ENCODE measurements at places on chromosomes 13 and 19.

DNA sequence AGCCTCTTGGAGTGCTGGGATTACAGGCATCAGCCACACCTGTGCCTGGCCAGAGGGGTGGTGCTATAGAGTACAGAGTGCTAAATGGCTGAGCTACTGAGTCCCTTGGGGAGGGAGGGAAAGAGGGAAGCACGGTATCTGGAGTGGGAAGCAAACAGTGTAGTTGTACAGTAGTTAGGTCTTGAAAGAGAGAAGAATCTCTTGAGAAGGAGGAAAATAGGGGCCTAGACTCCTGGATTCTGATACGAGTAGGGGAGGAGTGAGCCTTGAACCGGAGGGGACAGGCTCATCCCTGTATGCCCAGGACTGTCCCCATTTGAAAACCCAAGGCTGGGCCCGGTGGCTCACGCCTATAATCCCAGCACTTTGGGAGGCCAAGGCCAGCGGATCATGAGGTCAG lies 5.1 kb downstream of the MYADM start:
- H3K36me3 ChIP-seq = peaks cover 3% of the 10 kb centered on the region
- H3K27me3 ChIP-seq = no peaks in the 10 kb centered on the region
- no peak overlapping the region for H3K4me3 ChIP-seq
- H3K4me1 ChIP-seq = no peaks in the 10 kb centered on the region

GRCh38 chr19:23384858-23385257 lies 10.4 kb downstream of the ZNF91 start:
- DNase-seq = no peak
- H3K4me1 ChIP-seq = no peaks in the 10 kb centered on the region
- no peaks in the 10 kb centered on the region for H3K36me3 ChIP-seq
- H3K27ac ChIP-seq = no peak overlapping the region

DNA sequence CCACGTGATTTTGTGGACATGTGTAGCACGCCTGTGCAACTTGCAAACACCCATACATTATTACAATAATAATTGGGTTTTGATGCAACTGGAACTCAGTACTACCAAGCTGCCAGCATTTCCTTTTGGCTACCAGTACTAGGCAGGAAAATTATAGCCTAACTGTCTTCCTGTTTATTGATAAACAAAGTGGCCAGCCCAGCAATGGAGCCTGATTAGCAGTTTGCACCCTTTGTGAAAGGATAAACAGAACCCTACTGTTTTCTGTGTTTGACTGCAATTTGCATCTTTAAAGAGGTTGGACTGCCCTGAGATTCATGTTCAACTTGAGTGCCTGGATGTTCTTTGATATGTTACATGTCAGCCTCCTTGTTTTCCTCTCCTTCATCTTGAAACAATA lies 173.9 kb downstream of the ZIC5 start:
- H3K27ac ChIP-seq = no peak overlapping the region
- no peak for DNase-seq
- no peak overlapping the region for H3K4me3 ChIP-seq
- H3K4me1 ChIP-seq = peaks cover 5% of the 10 kb centered on the region
- no peaks in the 10 kb centered on the region for H3K36me3 ChIP-seq
- H3K27me3 ChIP-seq = no peaks in the 10 kb centered on the region

DNA sequence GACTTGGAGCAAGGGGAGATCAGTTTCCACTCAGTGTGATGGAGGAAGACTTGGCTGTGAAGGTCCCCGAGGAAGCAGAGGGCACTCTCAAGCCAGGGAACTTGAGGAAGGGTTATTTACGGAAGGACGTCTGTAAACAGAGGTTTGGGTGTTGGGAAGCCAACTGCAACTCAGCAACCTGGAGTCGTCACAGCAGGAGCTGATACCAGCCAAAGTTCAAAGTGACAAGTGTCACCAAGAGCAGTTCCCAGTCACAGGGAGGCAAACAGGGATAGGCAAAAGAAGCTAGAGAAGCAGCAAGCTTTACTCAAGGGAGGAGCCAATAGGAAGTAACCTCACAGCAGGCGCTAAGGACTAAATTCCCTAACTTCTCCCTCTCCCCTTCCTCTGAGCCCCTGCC lies 205.5 kb downstream of the EFNB2 start:
- no peak overlapping the region for H3K27ac ChIP-seq
- H3K27me3 ChIP-seq = no peaks in the 10 kb centered on the region
- peak; percentile 83 for DNase-seq
- no peaks in the 10 kb centered on the region for H3K36me3 ChIP-seq

DNA sequence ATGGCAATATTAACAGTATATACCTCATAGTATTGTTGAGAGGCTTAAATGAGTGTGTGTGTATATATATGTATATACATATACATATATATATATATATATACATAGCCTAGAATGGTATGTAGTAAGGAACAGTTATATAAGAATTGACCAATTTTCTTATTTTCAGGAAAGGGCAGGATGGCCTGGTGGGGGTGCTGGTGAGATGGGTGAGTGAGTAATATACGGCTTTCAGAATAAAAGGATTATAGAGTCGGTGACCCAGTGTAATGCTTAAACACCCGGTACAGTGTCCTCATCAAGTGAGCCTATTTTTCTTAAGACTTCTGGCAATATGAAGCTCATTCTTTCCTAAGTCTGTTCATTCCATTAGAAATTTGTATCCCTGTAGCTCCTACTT lies 11.7 kb upstream of the FAM216B start:
- H3K4me3 ChIP-seq = no peak overlapping the region
- no peaks in the 10 kb centered on the region for H3K4me1 ChIP-seq
- H3K36me3 ChIP-seq = no peaks in the 10 kb centered on the region
- no peak for DNase-seq
- no peaks in the 10 kb centered on the region for H3K27me3 ChIP-seq
- no peak overlapping the region for H3K27ac ChIP-seq

Data from mesendoderm (in vitro differentiated cells).